ENCODE measurements at places on chromosomes 11 and 22. TPM values are rescaled to one million over a fixed set of nuclear protein-coding genes. Genes with fewer than 3 reads are reported as not detected.

PARVA gene
- 70.5 TPM for total RNA-seq

DNA sequence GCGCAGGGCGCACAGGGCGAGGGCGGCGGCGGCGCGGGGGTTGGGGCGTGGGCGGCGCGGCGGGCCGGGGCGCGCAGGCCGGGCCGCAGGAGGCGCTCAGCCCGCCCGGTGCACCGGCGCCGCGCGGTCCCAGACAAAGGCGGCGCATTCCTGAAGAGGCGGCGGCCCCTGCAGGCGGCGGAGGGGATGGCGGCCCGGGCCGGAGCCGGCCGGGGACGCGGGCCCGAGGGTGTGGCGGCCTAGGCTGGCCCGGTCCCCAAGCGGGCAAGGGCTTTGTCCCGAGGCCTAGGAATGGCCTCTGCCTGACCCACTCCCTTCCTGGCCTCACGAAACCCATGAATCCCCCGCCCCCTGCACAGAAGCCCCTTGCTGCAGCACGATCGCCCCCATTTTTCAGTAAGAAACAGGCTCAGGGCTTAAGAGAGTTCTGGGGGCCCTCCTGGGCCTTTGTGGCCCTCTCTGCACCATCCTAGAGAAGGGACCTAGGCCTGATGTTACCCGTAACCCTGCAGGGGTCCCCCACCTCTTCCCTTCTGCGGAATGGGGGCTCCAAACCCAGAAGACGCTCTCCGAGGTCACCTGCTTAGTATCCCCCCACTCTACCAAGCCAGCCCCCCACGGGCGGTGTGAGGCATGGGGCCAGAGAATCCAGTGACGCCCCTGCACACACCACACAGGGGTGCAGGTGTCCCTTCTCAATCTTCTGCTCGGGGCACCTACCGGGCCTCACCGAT is at the start of gene RTN4R:
RTN4R (minus strand) TSS at position 40 of the 734 bp plus-strand sequence. CDS start 226 bp downstream, outside the sequence.
- DNase-seq = no peak

DNA sequence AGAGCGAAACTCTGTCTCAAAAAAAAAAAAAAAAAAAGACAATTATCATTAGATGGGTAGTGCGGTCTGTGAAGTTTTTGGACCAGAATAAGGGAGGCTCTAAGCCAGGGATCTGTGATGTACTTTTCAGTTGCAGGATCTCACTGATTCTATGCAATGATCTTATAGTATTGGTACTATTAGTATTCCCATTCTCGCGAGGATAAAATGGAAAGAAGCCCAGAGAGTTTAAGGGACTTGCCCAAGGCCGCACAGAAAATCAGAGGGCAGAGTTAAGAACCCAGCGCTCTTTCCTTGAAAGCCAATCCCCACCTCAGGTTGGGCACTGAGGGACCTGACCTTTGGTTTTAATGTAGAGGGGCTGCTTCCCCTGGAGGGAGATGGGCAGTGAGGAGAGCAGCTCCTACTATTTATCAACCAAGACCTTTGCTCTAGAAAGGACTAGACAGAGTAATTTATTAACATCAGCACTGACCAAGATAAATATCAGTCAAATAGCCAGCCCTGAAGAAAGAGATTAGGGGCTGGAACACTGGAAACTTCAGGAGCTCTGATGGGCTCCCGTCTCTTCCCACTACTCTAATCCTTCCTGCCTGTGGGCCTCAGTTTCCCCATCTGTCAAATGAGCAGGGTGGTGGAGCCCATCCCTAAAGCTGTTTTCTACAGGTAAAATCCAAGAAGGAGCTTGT is 6.0 kb downstream of the NIPSNAP1 start:
- no peak for DNase-seq

DNA sequence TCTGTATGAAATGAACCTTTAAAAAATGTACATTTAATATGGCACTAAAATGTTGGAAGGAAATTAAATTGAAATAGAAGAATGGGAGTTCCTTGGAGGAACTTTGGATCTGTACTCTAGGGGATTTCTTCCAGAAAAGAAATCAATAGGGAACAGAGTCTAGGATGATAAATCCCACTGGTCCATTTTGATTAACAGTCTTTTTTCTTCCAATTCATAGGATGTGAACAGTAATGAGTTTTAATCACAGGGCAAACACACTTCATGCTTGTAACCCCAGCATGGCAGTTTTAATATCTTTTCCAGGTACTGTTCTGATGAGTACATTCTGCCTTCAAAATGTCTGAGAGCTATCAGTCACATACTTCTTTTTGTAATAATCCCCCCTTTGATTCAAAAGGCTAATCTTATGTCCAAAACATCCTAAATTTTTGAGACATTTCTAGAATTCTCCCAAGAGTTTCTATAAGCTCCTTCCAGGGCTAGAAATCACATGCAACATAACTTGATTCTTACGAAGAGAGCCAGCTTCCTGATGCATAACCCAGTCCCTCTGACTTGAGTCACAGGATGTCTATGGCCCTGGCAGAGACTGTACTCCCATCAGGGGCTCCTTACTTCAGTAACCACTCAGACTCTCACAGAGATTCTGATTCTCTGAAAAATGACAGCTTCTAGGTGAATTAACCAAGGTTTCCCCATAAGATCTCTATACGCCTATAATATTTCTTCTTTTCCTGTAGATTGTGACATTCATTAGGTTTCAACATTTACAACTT is 112.9 kb downstream of the SLC36A4 start:
- DNase-seq = no peak

F2 gene
- not detected for total RNA-seq

DNA sequence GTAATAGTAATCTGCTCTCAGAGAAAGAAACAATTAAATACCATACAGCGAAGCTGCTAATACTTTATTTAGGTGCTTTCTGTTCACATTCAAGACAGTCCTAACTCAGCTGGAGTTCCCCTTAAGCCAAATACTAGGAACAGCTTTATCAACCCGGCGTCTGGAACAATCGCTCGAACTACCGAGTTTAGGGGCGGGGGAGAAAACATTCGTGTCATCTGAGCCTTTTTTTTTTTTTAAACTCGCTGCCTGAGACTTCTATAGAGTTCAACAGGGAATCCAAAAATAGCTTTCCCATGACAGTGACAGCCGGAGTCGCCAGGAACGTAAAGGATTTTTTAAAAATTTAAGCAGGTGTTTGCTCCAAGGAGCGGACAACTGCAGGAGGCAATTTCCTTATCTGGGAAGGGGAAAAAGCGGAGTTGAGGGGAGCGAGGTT is 852 bp downstream of the TRAF6 start:
- DNase-seq = no peak

Measured in cardiac septum (tissue), 1 donor.